ENCODE measurements at places on chromosomes 1 and 21.

GRCh38 chr1:50977575-50978143 lies 7.6 kb downstream of the CDKN2C start:
- no peak for DNase-seq

- DNase-seq, result no peak
These were observed 1.6 kb upstream of the HPCA start for GRCh38 chr1:32884726-32885125.

GRCh38 chr1:169624122-169624521 lies 5.8 kb downstream of the SELP start:
- no peak for DNase-seq

- DNase-seq, result no peak
These were observed 38.7 kb upstream of the CD55 start for GRCh38 chr1:207282496-207283380.

DNA sequence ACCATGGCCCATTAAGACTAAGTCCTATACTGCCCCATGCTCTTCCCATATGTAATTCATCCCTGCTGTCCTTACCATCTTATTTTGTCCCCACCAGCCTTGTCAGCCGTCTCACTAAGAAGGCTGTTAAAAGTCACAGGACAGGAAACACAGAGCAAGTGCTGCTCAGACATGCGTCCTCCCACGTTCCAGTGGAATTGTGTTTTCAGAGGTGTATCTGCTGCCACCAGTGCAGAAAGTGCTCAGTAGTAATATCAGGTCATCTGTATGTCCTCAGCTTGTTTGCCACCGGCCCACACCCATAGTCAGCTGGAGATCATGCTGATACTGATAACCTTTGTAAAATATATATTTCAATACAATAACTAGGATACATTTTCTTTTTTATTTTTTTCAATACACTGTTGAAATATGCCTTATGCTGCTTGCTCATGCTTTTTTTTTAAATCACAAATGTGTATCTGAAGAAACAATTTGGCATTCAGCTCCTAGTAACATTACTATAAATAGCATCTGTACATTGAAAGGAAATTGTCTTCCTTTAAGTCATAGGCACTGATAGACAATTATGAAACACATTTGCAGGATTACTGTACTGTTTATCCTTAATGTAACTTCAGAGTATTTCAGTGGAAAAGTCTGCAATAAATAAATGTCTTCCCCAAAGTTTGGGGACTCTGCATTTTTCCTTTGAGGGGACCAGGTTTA lies 156.9 kb downstream of the EDEM3 start:
- DNase-seq, result no peak

DNA sequence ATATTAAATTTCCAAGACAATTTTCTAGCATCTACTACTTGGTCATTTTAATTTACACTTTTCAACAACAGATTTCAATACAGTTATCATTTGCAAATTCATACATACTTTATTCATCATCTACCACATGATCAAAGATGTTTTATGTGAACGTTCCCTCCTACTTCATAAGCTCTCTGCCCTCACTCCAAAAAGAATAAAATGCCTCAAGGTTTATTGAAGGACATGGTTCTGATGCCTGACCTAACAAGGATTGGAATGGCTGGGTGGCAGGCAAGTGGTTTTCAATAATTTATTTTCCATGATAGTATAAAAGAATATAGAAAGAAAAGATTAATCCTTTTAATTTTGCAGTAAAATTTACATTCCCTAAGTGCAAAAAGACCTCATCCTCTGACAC lies 5.4 kb downstream of the CDKN2C start:
- no peak for DNase-seq

- no peak for DNase-seq
These were observed at the start of gene GPR37L1 for GRCh38 chr1:202122639-202123335. Gene GPR37L1, plus strand, starts transcription at chr1:202122917. Its CDS starts 47 bp downstream, at chr1:202122964.

GRCh38 chr1:154777154-154777553 lies 92.9 kb downstream of the KCNN3 start:
- DNase-seq, result no peak

- DNase-seq, result no peak
These were observed 19.8 kb upstream of the TTLL10 start for GRCh38 chr1:1153874-1154273.

- DNase-seq, result no peak
These were observed 88.4 kb downstream of the DPYD start for GRCh38 chr1:97832481-97832880.

GRCh38 chr1:3978196-3978989 lies 78.3 kb upstream of the C1orf174 start:
- no peak for DNase-seq

DNA sequence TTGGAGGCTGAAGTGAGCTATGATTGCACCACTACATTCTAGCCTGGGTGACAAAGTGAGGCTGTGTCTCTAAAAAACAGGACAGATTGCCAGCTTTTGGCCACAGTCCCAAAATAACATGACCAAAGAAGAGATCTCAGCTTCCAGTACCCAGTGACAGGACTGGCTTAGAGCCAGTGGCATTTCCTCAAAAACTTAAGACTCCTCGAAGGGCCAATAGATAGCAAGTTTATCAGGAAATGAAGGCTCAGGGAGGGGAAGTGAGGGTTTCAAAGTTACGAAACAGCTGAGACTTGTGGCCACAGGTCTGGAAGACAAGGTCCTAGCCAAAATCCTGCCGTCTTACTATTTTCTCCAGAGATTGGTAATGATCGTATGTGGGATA lies 6.3 kb upstream of the TMEM39B start:
- DNase-seq, result peak; percentile 99

GRCh38 chr1:35574125-35574654 lies 1.1 kb downstream of the TFAP2E start:
- no peak for DNase-seq

GRCh38 chr1:107877745-107878144 lies 87.2 kb downstream of the VAV3 start:
- DNase-seq, result peak; percentile 56

- DNase-seq, result no peak
These were observed 5.4 kb upstream of the ZNF281 start for GRCh38 chr1:200415227-200415626.

- DNase-seq, result no peak
These were observed 7.7 kb downstream of the YBX1 start for GRCh38 chr1:42689912-42690311.

DNA sequence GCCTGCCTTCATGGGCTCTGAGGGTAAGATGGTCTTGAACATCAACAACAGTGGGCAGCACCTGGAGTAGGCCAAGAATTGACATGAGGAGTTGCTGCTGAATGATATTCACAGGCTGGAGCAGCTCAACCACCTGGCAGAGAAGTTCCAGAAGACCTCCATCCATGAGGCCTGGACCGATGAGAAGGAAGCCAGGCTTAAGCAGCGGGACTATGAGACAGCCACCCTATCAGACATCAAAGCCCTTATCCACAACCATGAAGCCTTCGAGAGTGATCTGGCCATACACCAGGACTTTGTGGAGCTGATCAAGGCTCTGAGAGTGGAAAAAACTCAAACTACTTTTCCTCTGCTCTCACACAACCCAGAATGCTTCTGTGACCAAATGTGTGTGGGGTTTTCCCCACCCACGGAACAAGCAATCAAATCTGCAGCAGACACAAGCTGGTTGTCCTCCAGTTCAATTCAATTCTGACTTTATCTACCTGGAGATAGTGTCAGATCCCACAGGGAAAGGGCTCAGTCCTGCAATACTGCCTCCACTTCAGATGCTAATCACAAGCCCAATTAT lies 12.1 kb upstream of the EPHA10 start:
- DNase-seq, result no peak

- peak; percentile 47 for DNase-seq
These were observed 12.9 kb upstream of the SLAMF7 start for GRCh38 chr1:160726114-160726497.

DNA sequence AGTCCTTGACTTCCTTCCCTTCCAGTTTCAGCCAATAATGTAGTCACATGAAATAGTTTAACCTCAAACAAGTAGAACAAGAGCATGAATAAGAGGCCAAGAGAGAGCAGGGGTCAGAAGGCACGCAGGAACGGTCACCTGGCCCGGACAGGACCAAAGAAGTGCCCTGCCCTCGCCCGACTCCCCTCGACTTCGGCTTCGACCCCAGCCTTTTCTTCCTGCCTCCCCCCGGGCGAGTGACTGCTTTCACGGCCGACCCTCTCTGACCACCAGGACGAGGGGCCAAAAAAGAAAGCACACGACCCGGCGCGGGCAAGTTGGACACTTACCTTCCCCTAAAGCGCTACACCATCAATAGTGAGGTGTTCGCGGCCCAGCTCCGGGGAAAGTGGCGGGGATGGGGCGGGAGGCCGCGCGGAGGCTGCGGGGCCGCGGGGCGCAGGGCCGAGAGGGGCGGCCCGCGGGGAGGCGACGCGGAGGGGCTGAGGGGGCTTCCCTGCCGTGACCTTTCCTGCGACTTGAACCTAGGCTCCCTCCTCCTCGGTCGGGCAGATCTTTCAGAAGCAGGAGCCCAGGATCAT lies 519 bp downstream of the RERE start:
- peak; percentile 37 for DNase-seq

- DNase-seq, result no peak
These were observed 38.4 kb upstream of the SPAG17 start for GRCh38 chr1:118223426-118223825.

DNA sequence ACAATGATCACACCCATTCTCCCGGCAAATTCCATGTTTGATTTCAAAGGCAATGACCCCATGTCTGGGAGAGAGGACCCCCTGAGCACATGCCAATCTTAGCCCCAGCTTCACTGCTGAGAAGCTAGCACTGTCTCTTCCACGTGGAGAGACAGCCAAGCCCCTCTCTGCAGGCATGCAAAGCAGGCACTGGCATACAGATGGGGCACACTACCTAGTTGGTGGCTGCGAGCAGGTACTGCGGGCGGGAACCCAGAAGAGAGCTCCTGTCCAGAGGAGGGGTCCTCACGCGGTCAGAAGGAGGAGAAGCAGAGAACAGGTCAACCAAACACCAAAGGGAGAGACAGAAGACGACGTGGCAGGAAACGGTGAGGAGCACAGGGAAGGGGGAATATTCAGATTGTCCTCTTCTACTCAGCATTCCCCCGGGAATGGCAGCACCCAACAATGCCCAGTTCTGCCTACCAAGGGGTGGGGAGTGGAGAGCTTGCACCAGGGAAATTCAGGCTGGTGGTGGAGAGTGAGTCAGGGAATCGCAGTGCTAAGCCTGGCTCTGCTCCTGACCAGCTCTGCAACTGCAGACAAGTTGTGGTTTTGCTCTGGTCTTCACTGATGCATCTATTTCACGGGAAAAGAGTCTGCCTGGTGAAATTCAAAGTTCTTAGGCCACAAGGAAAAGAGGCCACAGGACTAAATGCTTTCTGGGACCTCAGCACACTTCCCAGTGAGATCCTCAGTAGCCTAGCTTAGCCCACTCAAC lies 48.1 kb upstream of the GOLT1A start:
- no peak for DNase-seq

- DNase-seq, result peak; percentile 84
These were observed 53.2 kb downstream of the NCAM2 start for GRCh38 chr21:21051109-21052055.

- DNase-seq, result no peak
These were observed 65.3 kb upstream of the MAN1A2 start for GRCh38 chr1:117301901-117302300.

DNA sequence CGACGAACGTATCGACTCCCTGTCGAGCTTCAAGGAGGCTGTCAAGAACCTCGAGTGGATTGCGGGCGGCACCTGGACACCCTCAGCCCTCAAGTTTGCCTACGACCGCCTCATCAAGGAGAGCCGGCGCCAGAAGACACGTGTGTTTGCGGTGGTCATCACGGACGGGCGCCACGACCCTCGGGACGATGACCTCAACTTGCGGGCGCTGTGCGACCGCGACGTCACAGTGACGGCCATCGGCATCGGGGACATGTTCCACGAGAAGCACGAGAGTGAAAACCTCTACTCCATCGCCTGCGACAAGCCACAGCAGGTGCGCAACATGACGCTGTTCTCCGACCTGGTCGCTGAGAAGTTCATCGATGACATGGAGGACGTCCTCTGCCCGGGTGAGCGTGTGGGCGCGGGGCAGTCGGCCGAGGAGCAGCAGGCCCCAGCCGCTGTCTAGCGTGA lies 28.0 kb downstream of the COL6A2 start:
- DNase-seq, result no peak

DNA sequence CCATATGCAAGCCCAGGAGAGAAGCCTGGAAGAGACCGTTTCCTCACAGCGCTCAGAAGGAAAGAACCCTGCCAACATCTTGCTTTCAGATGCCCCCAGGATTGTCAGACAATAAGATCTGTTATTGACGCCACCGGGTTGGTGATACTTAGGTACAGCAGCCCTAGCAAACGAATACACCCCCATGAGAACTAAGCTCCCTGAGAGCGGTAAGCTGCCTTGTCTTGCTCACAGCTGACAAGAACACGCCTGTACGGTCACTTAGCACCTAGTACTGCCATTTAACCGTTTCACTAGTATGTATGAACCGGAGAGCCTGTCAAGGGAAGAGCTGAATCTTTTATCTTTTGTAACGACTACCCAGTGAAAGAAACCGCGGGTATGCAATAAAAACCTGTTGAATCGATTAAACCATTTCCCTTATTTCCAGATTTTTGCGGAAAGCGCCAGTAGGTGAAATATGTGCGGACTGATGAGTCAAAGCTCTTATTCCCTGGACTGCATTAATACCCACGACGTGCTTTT lies 619 bp upstream of the ZBTB8B start:
- no peak for DNase-seq

DNA sequence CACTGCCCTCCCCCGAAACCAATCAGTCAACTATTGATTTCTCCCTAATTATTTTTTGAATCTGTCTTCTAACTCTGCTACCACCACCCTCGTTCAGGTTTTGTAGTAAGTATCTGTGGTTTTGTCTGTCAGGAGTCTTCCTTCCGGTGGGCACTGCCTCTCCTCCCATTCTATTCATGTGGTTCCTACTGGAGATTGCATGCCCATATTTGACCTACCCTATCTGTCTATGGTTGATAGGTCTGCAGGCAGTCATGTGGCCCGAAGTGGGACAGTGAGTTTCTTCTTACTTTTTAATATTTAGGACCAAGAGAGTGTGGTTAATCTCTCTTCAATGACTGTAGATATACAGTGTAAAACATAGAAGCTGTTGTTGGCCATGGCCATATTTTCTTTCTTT lies 17.8 kb upstream of the MAST2 start:
- peak; percentile 25 for DNase-seq

GRCh38 chr1:160136926-160137200 lies 14.5 kb upstream of the ATP1A4 start:
- no peak for DNase-seq

DNA sequence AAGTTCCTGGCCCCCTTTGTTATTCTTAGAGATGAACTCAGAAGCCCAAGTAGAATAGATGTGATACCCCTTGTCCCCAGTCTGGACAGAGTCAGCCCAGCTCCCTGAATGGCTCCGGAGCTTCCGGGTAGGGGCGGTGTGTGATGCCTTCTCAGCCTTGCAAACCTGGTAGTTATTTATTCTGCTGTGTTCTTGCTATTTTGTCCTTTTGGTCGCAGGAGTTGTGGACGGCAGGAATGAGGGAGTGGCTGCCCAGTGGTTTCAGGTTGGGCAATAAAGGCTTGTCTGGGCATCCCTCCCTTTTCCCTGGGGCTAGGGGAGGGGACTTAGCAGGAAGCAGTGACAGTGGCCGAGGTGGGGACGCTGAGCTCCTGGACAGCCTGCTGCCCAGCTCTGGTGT lies 2.8 kb downstream of the PTPRU start:
- DNase-seq, result no peak
